ENCODE measurements at places on chromosomes 7 and 10. TPM values are rescaled to one million over a fixed set of nuclear protein-coding genes. Genes with fewer than 3 reads are reported as not detected.

DNA sequence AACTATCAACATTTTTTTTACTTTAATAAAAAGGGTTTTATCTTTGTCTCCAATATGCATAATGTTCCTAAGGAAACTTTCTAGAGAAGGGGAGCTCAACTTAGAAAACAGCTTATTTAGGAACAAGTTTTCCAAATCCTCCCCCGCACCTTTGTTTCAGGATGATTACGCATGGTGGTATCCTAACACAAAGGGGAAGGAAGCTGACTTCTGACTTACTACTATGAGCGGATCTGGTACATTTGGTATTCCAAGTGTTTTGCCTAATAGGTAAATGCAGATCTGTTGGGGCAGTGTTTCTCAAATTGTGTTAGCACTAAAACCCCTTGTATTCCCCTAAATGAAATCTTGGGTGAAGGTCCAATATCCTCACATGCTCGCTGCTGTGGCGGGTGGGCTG, 229.3 kb upstream of the KLF14 start:
- no peak for DNase-seq

GRCh38 chr7:191981-192649, at the start of gene FAM20C:
Gene FAM20C, plus strand, starts transcription at chr7:192571. Its CDS starts 629 bp downstream, at chr7:193200.
- peak; percentile 75 for DNase-seq

DNA sequence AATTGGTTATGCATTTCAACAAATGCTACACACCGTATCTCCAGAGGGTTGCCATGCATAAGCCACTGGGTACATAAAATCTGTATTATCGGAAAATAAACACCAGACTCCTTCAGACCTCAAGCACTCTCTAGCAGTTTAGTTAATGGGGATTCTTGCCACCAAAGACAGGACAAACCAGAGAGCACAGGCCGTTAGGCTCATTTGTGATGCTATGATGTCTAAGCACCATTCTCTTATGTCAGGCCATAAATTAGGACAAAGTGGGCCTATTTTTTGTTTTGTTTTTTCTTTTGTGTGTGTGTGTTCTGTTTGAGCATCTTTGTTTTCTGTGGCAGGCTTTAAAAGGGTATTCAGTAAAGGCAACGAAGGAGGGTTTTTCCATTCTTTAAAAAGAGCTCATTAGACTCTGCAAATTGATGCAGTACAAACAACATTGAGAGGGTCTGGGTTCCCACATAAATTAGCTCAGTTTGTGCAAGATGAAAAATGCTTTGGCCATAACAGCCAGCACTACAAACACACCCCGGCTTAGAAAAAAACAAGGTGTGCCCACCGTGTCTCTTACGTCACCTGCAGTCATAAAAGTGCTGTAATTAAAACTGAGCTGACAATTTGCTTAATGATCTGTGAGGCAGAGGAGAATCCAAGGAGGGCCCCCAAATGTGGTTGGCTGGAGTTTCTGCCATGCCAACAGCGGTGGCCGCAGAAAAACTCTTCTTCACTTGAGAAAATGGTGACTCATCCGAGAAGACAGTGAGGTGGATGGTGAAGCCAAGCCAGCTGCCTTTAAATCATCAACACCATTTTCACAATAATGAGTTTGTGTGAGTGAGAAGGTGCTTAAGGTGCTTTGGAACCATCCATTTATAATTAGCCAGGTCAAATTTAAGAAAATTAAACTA, 297.9 kb downstream of the GATA3 start:
- DNase-seq = no peak

DNA sequence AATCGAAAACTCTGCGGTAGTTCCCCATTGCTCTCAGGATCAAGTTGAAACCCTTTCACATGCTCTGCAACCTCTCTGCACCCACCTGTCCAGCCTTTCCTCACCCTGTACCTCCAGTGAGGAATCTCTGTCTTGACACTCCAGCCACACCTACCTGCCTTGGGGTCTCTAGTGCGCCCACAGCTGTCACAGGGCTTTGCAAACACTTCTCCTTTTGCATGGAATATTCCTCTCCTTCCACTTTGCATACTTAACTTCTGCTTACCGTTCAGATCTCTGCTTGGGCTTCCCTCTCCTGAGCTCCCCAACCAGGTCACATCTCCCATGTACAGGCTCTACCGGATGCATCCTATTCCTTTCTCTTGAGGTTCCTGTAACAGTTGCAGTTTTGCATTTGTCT, 6.6 kb upstream of the ZYX start:
- DNase-seq = no peak

DNA sequence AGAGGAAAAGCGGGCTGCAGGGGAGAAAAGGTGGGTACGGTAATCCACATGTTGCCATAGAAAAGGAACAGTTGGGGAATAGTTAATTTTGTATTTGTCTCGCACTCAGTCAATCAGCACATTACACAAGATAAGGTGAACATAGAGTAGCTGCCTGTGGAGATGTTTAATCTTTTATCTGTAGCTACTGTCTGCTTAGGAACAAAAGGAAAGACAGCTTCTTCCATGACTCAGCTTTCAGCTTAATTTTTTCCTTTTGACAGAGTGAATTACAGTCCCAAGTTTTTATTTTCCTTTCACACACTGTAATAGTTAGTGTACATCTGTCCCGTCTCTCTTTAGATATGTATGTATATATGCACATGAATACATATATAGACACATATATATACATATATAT, 39.3 kb upstream of the PODXL start:
- DNase-seq = no peak

- peak; percentile 48 for DNase-seq
Measured at GRCh38 chr7:73742753-73743641, 4.4 kb upstream of the ABHD11 start.

Gene CAPZA2
- total RNA-seq = 27.7 TPM

Measured in PC-3 (cell line).